CD4-positive, alpha-beta T cell treated with Interleukin-10 for 1 hour (primary cell): ENCODE measurements at places on chromosomes 16 and 17.

DNA sequence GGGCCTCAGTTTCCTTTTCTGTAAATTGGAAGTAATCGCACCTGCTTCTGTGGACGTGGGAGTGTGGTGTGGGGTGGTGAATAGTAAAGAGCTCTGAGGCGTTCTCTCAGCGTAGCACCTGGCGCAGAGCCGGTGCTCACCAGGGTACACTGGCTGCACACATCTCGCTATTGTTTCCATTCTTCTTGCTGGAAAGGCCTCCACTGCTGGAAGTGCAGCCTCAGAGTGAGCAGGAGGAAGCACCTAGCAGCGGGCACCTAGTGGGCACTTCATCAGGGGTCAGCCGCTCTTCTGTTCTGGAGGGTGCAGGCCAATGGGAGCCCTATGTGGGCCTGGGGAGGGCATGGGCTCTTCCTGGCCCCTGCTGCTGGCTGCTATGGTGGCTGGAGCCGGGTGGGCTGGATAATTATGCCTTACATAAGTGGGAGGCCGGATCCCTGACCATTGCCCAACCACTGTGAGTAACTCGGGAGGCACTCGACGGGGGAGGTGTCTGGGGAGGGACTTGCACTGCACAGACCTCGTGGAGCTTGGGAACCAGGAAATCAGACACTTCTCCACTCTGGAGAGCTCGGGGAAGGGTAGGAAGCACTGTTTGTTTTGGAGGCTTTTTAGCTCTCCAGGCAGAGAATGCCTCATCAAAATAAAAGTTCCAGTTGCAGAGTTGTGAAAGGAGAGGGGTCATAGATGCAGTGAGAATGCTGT lies 1.7 kb downstream of the MAP2K3 start:
- no peak for DNase-seq

GRCh38 chr17:70621566-70621965 lies 452.2 kb downstream of the KCNJ2 start:
- DNase-seq: no peak

DNA sequence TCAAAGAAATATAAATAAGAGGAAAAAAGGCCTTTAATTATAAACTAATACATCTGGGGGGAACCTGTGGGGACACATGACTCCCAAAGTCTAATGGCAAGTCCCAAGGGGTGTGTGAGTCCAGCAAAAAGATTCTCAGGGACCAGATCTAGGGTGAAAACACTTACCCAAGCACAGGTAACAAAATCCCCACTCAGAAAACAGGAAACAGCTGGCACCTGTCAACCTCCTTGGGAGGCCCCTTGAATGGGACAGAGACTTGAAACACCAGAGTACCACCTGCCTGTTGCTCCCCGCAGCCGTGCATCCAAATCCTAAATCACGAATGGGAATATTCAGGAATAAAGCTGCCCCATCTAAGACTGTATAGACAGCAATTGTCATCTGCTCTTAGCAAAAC lies 461.2 kb upstream of the CDH5 start:
- DNase-seq: no peak

DNA sequence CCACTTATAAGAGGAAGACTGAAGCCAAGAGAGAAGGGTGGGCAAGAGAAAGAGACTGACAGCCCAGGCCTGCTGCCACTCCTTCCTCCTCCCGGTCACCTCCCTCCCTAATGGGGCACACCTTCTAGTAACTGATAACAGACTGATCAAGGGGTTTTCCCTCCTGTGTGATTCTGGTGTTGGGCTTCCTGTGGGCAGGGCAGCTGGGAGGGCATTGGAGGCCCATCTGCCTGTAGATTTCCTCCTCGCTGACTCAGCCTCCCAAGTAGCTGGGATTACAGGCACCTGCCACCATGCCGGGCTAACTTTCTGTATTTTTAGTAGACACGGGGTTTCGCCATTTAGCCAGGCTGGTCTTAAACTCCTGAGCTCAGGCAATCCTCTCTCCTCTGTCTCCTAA lies 16.2 kb downstream of the CA4 start:
- DNase-seq: peak; percentile 13

- peak; percentile 23 for DNase-seq
These were observed 430 bp downstream of the TSEN54 start for GRCh38 chr17:75516619-75517296.

- no peak for DNase-seq
These were observed 3.8 kb upstream of the SLC47A2 start for GRCh38 chr17:19720210-19720475.

DNA sequence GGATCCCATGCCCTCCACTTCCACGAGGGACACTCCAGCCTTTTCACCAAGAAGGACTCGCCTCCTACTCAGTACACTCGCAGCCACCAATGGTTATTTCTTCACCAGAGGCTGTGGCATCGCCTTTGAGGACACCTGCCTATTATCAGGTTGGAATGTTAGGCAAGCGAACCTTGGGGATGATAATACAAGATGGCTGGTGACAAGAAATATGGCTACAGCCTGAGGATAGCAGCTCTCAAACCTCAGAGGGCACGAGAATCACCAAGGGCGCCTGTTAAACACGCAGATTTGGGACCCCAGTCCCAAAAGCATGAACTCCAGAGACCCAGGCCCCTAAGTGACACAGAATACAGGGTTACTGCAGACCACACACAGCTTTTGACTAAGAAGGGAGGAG lies 58.1 kb downstream of the CYTH1 start:
- no peak for DNase-seq

DNA sequence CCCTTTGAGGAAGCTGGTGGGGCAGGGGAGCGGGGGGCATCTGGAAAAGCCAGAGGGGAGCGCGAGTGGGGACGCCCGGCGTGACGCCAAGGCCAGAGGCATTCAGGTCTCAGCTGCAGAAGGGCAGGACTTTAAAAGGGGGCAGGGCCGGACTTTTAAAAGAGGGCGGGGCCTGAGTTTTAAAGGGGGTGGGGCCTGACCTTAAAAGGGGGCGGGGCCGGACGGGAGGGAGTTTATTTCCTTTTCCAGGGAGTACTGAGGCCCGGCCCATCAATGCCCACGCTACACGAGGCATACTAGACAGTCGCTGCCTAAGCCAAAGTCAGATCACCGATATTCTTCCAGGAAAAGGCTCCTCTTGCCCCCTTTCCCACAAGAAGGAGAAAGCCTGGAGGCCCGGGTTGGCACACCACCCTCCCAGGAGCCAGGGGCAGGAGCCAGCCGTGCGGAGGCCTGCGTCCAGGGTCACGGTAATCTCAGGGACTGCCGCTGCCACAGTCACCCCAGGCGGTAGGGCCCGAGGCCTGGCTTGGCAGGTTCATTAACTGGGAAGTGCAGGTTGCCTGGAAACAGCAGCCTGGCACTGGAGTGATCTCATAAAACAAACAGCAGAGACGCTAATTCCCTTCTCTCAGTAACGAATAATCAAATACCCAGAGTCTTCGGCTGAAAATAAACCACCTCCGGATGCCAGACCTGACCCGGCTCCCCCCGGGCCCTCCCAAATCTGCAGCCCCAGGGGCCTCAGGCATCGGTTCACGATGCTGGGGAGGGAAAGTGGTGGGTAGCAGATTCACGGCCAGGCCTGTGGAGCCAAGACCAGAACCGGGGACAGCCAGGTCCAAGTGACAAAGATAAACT lies 90.7 kb downstream of the TIMM22 start:
- no peak for DNase-seq

DNA sequence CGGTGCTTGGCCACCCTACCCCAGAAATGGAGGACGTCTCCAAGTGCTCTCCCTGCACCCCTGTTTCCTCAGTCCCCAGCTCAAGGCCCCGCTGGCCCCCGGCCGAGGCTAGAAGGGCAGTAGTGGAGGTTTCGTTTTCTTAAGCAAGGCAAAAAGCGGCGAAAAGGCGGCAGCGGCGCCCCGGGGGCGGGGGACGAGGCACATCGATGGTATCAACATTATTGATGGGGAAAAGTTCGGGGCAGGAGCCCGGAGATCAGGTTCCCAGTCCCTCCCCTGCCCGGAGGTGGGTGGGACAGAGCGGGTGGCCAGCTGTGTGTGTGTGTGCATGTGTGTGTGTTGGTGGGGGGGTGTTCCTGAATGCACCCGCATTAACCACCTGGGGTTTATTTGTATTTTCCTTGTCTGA lies 4.1 kb upstream of the SALL1 start:
- DNase-seq: no peak

DNA sequence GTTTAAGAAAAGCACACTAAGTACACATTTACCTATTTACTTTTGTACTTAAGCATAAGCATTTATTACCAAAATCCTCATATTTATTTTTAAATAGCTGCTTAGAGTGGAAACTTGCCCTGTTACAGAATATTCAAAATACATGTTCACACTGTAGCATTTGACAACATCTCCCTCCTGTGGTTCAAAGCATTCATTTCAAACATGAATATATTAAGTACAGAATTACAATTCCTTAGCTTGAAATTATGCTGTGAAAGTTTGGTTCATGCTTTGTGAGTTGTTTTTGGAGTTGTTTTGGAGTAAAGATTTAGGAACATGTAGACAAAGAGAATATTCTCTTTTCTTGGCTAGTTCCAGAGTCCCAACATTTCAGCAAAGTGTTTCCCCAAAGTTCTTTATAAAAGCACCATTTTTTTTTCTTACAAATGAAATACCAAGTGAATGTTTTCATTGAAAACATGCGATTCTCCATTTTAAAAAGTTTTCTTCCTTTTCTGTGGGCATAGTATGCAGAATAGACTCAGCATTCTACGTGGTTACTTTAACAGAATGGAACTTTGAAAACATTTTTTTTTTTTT lies 33.2 kb downstream of the TUBD1 start:
- DNase-seq: peak; percentile 67

- no peak for DNase-seq
These were observed 5.4 kb downstream of the THRA start for GRCh38 chr17:40068129-40068581.

- no peak for DNase-seq
These were observed 21.8 kb downstream of the NUDT7 start for GRCh38 chr16:77744141-77744540.

DNA sequence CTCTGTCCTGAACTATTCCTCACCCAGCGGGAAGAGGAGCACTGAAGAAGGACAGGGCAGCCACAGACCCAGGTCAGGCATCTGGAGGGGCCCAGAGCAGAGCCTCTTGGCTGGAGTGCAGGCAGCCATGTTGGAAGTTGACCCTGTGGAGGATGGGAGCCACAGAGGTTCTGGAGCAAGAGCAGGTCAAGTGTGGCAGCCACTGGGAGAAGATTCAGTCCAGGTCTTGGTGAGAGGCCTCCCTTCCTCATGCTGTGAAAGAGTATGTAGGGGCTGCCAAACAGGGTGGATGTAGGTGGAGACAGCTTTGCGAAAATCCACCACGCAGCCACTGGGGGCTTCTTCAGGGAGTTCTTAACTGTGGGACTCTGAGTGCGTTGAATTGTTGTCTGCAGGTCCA lies 590 bp upstream of the CD79B start:
- DNase-seq: no peak

DNA sequence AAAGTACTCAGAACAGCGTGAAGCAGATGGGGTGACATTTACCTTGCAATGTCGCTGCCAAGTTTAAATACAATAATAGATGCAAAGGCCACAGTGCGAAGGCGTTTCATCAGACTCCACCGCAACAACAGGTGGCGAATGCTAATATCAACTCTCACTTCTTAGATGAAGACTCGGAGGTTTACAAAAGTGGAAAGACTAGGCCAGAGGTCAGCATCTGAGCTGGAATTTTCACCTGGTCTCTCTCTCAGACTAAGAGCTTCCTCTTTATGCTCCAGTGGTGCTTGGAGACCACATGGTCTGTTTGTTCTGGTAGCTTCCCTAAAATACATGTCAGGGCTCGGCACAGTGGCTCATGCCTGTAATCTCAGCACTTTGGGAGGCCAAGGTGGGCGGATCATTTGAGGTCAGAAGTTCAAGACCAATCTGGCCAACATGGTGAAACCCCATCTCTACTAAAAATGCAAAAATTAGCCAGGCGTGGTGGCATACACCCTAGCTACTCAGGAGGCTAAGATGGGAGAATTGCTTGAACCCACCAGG lies 169.1 kb downstream of the XYLT1 start:
- no peak for DNase-seq

- DNase-seq: no peak
These were observed 8.7 kb upstream of the CDC27 start for GRCh38 chr17:47197821-47198220.

- DNase-seq: no peak
These were observed 672.3 kb upstream of the C16orf82 start for GRCh38 chr16:26394409-26394808.
